Stimulated activated CD8-positive, alpha-beta memory T cell treated with anti-CD3 and anti-CD28 coated beads, Interleukin-4, amount 100 ng/mL, for 1 hour (primary cell): ENCODE measurements at places on chromosomes 1 and 21.

DNA sequence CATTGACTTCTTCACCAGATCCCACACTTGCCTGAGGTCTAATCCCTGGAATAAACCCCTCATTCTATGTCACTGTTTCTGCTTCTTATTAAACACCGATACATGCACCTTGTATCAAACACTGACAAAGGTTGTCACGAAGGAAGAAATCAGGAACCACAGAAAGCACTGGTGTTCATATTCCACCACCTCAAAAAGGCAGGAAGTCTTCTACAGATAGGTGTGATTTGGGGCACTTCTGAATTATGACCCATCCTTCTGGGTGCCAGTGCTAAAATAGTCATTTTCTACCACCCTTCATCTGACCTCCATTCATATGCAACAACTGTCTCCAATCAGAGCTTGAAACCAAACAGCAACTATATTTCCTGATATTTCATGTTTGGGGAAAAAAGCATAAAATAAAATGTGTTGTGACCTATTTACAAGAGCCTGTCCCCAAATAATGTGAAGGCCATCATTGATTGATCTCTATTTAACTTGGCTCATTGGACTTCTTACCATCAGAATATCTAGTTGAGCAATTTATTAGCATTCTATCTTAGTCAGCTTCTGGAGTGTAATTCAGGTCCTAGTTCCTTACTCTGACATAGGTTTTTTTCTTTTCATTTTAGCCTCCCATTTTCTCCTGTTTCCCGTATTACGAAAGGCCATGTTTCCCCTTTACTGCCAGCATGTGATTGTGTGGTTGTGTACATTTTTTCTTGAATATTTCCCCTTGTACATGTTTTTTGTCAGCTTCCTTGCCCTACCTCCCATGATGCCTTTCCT is 43.1 kb downstream of the DUSP10 start:
- DNase-seq: no peak

GRCh38 chr1:164773102-164773501 is 214.1 kb downstream of the PBX1 start:
- DNase-seq: no peak

DNA sequence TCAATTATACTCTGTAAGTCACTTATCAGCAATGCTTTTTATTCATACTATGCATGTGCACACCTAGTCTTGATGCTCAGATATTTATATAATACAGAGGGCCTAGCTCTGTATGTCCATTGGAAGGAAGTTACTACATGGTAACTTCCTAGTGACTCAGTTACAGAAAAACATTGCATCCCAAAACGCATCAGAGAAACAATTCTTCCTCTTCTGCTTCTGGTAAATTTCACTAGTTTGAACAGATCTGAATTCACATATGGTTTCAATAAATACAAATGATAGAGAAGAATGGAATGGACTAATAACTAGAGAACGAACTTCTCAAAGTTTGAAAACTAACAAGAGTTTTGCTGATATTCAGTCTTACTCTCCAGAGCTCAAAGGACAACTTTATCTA is 811.3 kb upstream of the ADGRL2 start:
- no peak for DNase-seq

GRCh38 chr1:201307760-201308499 is 24.6 kb downstream of the PKP1 start:
- no peak for DNase-seq

- DNase-seq: no peak
These were observed 97.8 kb upstream of the B3GALT2 start for GRCh38 chr1:193284219-193284618.

GRCh38 chr1:42145389-42145716 is 7.9 kb upstream of the GUCA2B start:
- no peak for DNase-seq

DNA sequence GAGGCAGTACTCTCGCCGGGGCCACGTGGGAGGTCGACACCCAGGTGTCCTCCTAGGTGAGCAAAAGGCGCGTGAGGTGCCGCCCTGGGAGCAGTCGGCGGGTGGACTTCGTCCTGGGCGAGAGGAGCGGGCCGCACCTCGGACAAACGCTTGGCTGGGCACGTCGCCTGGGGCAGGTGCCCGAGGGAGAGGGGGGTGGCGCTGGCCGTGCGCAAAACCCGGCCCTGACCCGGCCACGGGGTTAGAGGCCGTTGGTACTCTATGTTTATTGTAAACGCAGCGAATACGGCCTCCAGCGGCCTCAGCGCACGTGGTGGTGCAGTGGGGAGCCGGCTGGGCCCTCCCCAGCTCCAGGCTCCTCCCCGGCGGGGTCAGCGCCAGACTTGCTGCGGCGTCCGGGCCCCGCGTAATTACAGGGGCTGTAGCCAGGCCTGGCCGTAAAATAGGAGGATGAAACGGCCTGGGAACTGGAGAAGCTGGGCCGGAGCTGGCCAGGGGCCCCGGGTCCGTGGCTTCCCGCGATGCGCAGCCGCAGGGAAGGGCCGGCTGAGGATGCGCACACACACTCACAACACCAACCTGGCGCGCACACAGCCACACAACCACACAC is 1.6 kb upstream of the EFNA1 start:
- no peak for DNase-seq

DNA sequence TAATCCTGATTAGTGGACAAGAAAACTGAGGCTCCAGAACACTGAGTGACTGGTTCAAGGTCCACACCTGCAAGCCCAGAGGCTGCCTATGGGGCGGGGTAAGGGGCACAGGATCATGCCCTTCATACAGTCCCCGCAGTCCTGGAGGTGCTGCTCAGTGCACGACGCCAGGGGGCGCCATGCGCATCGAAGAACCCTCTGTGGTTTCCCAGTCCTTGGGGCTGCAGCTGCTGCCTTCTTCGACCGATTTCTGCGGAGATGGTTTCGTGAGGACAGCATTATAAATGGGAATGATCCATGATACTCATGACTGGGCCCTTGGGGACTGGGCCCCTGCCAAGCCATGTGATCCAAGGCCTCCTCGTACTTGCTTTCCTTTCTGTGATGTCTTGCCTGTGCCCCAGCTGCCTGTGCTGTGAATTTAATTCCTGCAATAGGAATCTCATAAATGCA is 37.1 kb upstream of the ARHGEF10L start:
- peak; percentile 5 for DNase-seq

DNA sequence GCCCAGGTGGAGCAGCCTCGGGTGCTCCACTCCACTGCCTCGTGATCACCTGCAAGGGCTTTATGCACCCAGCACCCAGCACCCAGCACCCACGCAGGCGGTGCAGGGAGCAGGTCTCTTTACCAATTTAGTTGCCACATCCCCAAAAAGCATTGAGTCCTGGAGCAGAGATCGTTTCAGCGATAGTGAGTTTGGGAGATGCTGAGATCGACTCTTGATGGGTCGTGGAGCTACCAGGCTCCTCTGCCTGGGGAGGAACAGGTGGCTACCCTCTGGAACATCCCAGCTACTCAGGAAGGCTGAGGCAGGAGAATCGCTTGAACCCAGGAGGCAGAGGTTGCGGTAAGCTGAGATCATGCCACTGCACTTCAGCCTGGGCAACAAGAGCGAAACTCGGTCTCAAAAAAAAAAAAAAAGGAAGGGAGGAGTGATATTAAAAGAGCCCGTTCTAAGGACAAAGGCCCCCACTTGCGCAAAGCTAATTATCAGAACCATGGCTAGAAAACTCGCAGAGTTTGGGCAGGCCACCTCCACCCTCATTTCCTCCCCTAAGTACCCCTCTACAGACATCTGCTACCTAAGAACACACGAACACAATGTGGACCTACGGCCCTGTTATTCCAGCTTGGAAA is 106.5 kb upstream of the SLC45A1 start:
- no peak for DNase-seq

GRCh38 chr21:32055305-32055704 is 182.5 kb downstream of the HUNK start:
- DNase-seq: no peak

DNA sequence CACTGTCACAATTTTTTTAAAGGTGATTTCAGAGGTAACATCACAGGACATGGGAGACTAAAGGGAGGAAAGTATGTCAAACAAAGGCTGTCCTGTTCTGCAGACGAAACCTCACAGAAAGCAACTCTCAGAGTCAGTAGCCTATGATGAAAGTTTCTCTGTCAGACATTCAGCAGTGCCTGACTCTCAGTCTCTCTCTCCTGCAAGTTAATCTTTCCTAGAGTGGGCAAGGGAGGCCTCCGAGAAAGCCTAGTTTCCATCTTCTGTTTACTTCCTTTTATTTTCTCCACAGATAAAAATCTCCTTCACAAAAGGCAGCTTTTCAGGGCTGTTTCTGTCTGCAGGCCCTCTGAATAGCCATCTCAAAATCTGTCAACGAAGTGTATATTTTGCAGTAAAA is 24.9 kb upstream of the FMO2 start:
- DNase-seq: no peak

DNA sequence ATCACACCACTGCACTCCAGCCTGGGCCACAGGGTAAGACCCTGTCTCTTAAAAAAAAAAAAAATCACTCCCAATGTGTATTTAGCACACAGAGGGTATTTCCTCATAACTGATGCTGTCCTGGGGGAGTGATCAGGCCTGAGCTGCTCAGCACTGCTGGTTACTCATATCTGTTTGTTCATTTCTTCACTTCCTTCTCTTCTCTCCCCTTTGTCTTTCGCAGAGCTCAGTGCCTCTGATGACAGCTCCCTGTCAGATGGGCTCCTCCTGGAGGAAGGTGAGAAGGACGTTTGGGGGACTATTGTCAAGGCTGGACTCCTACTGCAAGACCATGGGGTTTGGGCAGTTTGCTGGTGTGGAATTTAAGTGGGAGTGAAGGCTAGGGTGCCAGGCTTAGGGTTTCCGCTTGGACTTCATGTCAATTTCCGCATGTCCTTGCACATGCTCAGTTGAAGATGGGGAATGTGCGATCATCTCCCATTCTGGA is 13.0 kb downstream of the INAVA start:
- no peak for DNase-seq

DNA sequence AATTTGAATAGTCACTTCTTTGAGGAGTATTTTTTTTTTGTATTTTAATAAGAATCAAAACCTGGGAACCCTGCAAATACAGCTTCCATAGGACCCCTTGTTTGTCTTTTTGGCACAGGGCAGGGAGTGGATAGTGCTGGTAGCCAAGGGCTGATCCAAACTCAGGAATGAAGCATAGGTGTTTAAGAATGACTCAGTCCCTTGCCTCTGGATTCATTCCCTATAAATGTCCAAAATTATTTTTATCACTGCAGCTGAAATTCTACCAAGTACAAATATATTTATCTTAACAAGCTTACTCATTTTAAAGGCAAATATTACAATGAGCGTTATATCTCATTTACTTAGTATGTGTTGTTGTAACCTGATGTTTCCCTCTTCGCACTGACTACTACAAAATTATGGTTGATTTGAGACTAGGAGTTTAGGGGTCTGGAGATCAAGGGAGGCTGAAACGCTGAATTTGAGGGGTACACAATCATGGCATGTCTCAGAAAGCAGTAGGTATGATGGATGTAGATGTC is 278.6 kb upstream of the LYPLAL1 start:
- DNase-seq: no peak

DNA sequence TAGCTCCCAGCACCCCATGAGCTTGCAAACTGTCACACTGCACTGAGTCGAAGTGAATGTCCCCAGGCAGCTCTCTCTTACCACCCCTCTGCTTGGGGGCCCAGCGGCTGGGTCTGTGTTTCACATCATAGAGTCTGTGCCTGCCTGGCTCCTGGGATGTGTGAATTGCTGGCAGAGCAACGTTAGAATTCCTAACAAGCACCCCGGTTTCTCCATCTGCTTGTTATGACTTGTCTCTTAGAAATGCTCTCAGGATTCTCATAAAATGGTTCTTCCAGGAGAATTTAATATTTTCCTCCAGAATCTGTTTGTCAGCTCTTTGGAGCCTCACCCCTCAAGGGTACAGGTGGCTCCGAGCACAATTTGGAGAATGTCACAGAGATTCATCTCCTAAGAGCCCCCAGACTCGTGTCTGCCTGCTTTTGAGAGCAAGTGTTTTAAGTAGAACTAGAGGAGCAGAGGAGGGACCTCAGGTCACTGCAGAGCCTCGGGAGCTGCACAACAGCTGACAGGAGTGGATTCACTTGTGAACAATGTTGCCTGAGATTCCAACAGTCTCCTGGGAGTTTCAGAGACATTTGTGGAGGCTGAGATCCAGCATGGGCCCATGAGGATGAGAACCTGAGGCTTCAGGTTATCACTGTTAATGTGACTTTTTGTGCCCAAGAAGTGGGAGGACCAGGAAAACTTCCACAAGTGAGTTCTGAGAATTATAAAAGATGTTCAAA is 131.5 kb downstream of the KCNJ6 start:
- DNase-seq: no peak

GRCh38 chr1:206909161-206909882 is 12.1 kb downstream of the IL24 start:
- DNase-seq: no peak

DNA sequence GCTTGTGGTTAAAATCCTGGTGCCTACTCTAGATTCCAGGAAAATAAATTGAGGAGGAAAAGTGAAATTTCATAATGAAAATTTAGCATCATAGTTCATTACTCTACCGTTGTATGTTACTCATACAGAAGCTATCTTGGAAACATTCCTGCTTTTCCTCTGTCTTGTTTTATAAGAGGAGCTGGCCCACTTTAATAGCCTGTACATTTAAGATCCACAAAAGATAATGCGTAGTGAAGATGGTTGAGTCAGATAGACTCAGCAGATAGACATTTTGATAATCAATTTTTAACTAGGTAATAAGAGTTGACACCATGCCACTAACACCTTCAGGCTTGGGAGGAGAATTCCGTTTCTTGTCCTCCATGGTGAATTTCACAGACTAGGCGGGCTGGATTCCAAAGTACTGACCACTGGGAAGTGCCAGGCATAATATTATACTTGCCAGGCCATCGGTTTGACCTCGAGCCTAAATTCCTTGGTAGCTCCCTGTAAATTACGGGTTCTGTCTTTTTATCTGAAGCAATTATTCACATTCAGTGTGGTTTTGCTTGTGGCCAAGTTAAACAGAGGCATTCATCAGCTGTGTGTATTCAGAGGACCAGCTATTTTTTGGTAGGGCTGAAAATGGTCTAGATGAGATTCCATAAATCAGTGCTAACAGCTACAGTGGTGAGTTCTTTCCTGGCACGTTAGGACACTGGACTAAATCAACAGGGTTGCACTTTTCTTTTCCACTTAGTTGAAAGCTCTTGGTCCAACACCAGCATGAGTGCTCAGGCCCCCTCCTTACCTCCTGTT is 111.9 kb upstream of the KAZN start:
- DNase-seq: no peak

GRCh38 chr1:38919130-38919529 is 22.5 kb downstream of the RHBDL2 start:
- DNase-seq: no peak

GRCh38 chr1:50426702-50427085 is 3.5 kb upstream of the DMRTA2 start:
- DNase-seq: no peak

GRCh38 chr1:64766429-64766828 is 21.6 kb downstream of the RAVER2 start:
- no peak for DNase-seq
